ENCODE measurements at places on chromosomes 16 and 17.

DNA sequence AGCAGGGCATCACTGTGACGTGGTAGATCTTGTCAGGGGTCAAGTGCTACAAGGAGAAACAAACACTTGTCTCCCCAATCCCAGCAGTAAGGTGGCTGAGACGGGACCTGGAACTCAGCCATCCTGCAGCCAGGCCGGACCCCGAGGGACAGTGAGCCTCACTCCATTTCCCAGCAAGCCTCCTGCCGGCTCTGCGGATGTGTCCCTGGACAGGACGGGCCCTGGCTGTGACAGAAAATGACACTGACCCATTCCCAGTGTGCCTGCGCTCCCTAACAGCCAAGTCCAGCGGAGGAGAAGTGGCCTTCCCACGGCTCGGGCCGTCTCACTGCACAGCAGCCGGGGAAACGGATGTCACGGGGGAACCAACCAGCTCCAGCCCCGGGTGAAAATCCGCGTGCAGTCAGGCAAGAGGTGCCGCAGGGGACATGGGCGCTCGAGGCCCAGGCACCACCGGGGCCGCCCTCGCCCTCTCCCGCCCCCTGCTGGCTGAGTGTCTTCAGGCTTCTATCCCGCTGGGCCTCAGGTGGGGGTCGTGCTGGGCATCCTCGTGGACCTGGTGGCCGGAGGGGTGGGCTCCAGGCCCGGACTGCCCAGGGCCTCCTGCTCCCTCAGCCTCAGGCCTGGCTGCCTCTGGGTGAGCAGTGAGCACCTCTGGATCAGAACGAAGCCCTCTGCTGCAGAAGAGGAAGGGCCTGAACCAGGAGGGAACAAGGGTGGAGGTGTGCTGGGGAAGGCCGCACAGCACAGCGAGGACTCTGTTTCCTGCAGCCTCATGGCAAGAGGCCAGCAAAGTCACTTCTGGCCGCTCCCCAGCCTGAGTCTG lies 6.7 kb downstream of the HAGHL start:
- DNase-seq: no peak

DNA sequence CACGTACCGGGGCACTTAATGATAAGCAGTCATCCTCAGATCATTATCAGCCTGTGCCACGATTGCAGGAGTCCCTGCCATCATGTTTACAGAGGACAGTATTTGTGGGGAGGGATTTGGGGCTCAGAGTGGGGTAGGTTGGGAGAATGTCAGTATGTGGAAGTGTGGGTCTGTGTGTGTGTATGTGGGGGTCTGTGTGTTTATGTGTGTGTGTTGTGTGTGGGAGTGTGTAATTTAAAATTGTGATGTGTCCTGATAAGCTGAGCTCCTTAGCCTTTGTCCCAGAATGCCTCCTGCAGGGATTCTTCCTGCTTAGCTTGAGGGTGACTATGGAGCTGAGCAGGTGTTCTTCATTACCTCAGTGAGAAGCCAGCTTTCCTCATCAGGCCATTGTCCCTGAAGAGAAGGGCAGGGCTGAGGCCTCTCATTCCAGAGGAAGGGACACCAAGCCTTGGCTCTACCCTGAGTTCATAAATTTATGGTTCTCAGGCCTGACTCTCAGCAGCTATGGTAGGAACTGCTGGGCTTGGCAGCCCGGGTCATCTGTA lies 13.5 kb upstream of the EFCAB13 start:
- no peak for DNase-seq

DNA sequence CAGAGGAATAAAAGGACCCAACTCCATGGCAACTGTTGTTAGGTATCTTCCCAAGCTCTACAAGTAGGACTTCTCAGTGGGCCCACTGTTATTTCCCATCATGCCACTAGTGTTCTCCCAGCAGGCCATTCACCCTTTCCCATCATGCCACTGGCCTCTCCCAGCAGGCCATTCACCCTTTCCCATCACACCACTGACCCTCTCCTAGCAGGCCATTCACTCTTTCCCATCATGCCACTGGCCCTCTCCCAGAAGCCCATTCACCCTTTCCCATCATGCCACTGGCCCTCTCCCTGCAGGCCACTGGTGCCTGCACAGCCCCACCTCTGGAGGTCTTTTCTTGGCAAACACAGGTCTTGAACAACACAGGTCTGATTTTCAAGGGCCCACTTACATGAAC lies 36.3 kb downstream of the IFT140 start:
- DNase-seq: no peak

DNA sequence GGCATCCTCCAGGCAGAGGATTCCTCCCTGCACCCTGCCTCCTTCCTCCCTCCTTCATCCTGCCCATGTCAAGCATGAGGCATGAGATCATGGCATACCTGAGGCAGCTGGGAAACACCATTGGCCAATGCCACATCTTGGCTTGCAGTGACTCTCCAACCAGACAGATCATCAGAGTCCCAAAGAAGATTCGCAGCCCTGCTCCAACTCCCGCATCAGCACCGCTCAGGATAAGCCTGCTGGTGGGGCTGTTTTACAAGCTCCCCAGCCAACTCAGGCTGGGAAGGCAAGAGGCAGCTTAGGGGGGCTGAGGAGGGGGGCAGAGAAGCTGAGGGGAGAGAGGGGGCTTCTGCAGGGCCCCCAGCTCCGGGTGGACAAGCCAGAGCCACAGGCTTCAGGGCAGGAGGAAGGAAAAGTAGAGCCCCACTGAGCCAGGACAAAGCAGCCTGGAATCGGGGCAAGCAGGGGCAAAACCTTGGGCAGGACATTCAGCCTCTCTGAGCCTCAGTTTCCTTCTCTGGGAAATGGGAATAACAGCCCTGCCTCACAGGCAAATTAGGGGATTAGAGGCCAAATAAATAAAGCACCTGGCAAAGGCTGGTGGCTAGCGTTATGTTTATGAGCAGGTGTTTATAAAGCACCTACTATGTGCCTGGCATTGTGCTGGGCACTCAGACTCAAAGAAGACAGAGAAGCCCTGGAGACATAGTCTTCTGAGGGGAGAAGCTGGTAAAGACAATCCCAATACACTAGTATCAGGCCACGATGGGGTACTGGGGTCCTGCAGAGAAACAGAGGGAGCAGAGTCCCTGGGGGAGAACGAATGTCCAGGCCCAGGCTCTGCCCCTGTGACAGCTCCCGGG lies 88.1 kb downstream of the GOSR1 start:
- no peak for DNase-seq

DNA sequence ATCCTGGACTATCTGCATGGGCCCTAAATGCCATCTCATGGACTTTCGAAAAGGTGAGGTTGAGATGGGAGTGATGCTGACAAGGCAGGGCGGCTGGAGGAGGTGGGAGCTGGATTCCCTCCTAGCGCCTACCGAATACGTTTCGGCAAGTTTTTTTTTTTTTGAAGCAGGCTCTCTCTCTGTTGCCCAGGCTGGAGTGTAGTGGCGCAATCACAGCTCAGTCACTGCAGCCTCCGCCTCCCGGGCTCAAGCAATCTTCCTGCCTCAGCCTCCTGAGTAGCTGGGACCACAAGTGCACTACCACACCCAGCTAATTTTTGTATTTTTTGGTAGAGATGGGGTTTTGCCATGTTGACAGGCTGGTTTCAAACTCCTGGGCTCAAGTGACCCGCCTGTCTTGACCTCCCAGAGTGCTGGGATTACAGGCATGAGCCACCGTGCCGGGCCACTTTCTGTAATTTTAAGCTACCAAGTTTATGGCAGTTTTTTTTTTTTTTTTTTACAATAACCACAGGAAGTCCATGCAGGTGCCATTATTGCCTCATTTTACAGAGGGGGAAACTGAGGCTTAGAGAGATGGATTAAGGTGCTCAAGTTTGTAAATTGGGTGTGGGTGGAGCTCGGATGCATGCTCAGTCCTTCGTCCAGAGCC lies 246.4 kb downstream of the PRKCA start:
- DNase-seq: no peak

- no peak for DNase-seq
Measured at GRCh38 chr17:51491416-51491815, 231.1 kb downstream of the UTP18 start.

GRCh38 chr16:12170103-12171040 lies 193.8 kb downstream of the SNX29 start:
- DNase-seq: no peak

DNA sequence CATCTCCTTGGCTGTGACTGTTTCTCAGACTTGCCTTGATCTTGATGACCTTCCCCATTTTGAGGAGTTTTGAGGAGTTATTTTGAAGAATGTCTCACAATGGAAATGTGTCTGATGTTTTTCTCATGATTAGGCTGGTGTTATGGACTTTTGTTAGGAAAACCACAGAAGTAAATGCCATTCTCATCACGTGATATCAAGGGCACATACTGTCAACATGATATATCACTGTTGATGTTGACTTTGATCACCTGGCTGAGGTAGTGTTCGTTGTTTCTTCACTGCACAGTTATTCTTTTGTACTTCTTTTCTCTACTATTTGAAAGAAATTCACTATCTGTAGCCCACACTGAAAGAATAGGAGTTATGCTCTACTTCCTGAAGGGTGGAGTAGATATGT lies 194.7 kb upstream of the MPHOSPH6 start:
- DNase-seq: no peak

DNA sequence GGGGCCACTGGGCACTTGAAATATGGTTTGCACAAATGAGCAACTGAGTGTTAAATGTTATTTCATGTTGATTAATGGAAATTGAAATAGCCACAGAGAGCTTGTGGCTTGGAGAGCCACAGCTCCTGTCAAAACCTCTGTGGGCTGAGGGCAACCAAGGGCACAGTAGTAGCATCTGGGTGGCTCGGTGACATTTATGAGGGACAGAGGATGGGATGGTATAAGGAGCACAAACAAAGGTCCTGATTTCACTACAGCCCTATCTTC lies 215.9 kb downstream of the SOX9 start:
- DNase-seq: no peak

- no peak for DNase-seq
Measured at GRCh38 chr16:50881956-50882355, 140.1 kb downstream of the CYLD start.

GRCh38 chr16:65601781-65602180 lies 479.9 kb upstream of the CDH11 start:
- DNase-seq: no peak

DNA sequence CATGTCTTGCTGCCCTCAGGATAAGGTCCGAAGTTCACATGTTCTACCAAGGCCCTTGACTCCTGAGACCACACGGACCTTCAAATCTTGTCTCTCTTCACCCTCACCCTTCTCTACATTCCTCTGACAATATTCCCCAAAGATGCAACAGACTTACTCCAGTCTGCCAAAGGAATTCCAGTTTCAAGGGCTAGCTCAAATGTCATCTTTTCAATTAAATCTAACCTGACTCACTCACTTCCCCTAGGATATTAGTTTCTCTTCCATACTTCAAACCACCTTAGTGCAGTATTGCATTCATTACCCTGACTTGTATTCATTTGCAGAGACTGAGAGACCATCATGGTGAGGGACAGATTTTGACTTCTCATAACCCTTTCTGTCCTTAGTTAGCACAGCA lies 59.6 kb upstream of the ADCY9 start:
- DNase-seq: no peak

- DNase-seq: no peak
Measured at GRCh38 chr16:74322301-74322710, 25.7 kb downstream of the PSMD7 start.

GRCh38 chr16:2447920-2448583 lies 11.9 kb upstream of the TEDC2 start:
- no peak for DNase-seq

DNA sequence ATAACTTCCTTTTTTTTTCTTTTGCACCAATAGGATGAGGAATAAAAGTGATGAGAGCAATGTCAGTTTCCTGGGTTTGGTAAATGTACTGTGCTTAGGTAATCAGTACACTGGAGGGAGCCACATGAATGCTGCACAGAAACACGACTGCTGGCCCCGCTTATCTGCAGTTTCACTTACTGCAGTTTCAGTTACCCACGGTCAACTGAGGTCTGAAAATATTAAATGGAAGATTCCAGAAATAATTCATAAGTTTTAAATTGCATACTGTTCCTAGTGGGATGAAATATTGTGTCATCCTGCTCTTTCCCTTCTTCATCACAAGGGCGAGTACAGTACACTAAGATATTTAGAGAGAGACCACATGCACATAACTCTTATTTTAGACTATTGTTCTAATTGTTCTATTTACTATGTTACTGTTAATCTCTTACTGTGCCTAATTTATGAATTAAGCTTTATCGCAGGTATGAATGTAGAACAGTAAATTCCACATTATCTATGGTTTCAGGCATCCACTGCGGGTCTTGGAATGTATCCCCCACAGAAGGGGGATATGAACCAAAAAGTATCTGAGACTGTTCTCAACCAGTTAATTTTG lies 6.4 kb upstream of the LGALS3BP start:
- no peak for DNase-seq

GRCh38 chr17:66518677-66519076 lies 216.3 kb downstream of the PRKCA start:
- no peak for DNase-seq

- DNase-seq: no peak
Measured at GRCh38 chr17:8188263-8188839, 1.6 kb downstream of the BORCS6 start.

GRCh38 chr17:55308613-55309391 lies 44.0 kb downstream of the HLF start:
- DNase-seq: no peak

DNA sequence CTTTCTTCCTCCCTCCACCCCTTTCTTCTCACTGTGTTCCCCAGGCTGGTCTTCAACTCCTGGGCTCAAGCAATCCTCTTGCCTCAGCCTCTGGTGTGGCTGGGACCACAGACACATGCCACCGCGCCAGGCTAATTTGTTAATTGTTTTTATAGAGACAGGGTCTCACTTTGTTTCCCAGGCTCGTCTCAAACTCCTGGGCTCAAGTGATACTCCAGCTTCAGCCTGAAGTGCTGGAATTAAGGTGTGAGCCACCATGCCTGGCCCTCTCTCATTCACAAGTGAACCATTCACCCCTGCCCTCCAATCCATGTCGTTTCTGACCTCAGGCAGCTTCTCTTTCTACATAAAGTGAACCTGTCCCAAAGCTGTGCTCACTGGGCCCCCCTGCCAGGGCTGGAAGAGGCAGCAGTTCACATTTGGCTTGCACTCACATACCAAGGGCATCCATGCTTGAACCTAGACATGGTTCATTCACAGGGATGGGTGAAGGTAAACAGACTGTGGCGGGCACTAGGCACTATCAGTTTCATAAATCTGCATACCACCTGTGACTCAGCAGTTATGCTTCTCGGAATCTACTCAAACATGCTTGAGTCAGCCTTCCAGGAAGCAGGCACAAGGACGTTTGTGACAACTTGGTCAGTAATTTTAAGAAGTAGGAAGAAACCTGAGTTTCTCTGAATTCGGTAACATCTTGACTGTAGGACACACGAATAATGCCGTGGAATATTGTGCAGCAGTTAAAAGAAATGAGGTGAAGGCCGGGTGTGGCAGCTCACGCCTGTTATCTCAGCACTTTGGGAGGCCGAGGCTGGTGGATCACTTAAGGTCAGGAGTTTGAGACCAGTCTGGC lies 6.0 kb upstream of the RNF213 start:
- no peak for DNase-seq

- DNase-seq: no peak
Measured at GRCh38 chr16:11725457-11725856, 17.2 kb downstream of the TXNDC11 start.

GRCh38 chr16:84788920-84789391 lies 30.8 kb upstream of the CRISPLD2 start:
- no peak for DNase-seq

GRCh38 chr16:24671455-24671954 lies 57.9 kb upstream of the TNRC6A start:
- no peak for DNase-seq

- DNase-seq: no peak
Measured at GRCh38 chr16:88292007-88292970, 90.5 kb upstream of the ZNF469 start.

- no peak for DNase-seq
Measured at GRCh38 chr17:56809820-56810179, 23.9 kb downstream of the C17orf67 start.

Measured in mesothelial cell of epicardium (in vitro differentiated cells).